Effector memory CD4-positive, alpha-beta T cell (primary cell): ENCODE measurements at places on chromosomes 2 and 18.

DNA sequence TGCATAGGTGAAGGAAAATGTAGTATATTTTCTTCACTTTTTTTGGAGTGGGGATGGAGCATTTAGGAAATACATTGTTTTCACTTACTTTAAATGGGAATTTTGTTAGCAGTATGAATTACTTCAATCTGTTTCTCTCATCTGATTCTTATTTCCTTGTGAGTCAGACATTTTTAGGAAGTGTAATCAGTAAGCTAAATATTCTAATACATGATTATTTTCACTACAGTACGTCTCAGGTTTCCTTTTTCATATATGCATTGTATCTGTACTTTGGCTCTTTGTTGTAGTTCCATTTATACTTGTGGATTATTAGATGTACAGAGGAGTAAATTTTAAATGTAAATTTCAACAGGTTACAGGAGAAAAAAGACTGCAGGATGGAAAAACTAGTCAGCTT is 27.9 kb downstream of the GPD2 start:
- no peak overlapping the region for H3K4me3 ChIP-seq
- H3K27ac ChIP-seq: no peak overlapping the region
- no peak for DNase-seq

DNA sequence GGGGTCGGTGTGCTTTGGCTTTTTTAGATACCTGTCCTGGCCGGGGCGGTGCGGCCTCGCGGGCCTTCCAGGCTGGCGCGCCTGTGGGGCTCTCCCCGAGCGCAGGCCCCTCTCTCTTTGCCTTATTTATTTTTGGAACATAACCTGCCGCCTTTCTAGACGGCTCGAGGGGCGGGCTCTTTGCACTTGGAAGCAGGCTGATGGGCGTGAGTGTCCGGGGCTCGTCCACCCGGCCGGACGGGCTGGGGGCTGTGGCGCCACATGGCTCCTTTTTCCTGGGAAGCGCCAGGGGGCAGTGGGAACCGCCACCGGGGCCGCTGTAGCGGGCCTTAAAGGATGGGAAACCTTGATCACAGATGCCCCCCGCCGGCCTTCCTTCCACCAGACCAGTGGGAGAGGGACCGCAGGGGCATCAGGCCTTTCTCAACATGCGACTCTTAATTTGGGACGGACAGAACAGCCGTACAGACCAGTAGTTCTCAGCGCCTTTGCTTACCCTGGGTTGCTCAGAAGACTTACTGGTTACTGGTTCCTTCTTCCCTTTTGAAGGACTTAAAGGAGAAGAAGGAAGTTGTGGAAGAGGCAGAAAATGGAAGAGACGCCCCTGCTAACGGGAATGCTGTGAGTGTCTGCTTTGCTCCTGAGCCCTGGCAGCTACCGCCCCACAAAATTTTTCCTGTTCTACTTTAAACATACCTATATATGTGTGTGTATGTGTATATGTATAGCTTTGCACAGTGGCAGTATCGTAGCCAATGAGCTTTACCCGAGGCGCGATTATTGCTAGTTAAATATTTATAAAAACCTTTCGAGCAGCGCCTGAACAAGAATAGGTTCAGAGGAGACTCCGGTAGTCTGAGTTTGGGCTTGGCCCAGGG is 2.7 kb downstream of the PTMA start:
- peak overlapping the region; percentile 77 for H3K27ac ChIP-seq
- peak overlapping the region; percentile 99 for H3K4me3 ChIP-seq
- H3K4me1 ChIP-seq: peaks cover 37% of the 10 kb centered on the region
- no peaks in the 10 kb centered on the region for H3K27me3 ChIP-seq
- no peak for DNase-seq

GRCh38 chr2:73383036-73383435 is 2.6 kb upstream of the ALMS1 start:
- no peak for DNase-seq
- H3K27me3 ChIP-seq: no peaks in the 10 kb centered on the region
- H3K27ac ChIP-seq: no peak overlapping the region
- peaks cover 12% of the 10 kb centered on the region for H3K4me1 ChIP-seq
- H3K36me3 ChIP-seq: no peaks in the 10 kb centered on the region
- H3K4me3 ChIP-seq: no peak overlapping the region

- H3K4me3 ChIP-seq: no peak overlapping the region
- H3K4me1 ChIP-seq: peaks cover 24% of the 10 kb centered on the region
- no peaks in the 10 kb centered on the region for H3K27me3 ChIP-seq
- H3K36me3 ChIP-seq: peaks cover 10% of the 10 kb centered on the region
- DNase-seq: peak; percentile 53
- H3K27ac ChIP-seq: peak overlapping the region; percentile 79
Measured at GRCh38 chr2:157404363-157404762, 39.5 kb downstream of the CYTIP start.

- no peaks in the 10 kb centered on the region for H3K36me3 ChIP-seq
- H3K27ac ChIP-seq: no peak overlapping the region
- no peak overlapping the region for H3K4me3 ChIP-seq
- DNase-seq: no peak
- no peaks in the 10 kb centered on the region for H3K27me3 ChIP-seq
Measured at GRCh38 chr2:192696857-192697256, 502.1 kb upstream of the TMEFF2 start.

DNA sequence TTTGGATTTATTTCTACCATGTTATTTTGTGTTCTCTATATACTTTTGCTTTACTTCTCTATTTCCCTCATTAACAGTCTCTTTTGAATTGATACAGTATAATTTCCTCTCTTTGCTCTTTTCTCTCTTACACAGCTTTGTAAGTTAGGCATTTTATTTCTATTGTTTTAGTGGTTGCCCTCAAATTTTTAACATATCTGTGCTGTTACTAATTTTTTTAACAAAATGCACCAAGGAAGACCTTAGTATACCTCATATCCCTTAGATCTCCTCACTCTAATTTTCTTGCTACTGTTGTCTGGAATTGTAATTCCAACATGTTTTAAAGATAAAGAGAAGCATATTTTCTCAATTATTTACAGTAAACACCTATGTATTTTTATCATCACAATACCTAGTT is 416.8 kb upstream of the SLC14A2 start:
- H3K4me3 ChIP-seq: no peak overlapping the region
- no peaks in the 10 kb centered on the region for H3K36me3 ChIP-seq
- no peaks in the 10 kb centered on the region for H3K27me3 ChIP-seq
- H3K27ac ChIP-seq: no peak overlapping the region

GRCh38 chr2:25473758-25474340 is 132.1 kb upstream of the DNMT3A start:
- no peaks in the 10 kb centered on the region for H3K36me3 ChIP-seq
- H3K4me3 ChIP-seq: no peak overlapping the region
- H3K27ac ChIP-seq: no peak overlapping the region
- H3K27me3 ChIP-seq: no peaks in the 10 kb centered on the region

- H3K4me1 ChIP-seq: no peaks in the 10 kb centered on the region
- no peak overlapping the region for H3K27ac ChIP-seq
- H3K4me3 ChIP-seq: no peak overlapping the region
- H3K27me3 ChIP-seq: no peaks in the 10 kb centered on the region
Measured at GRCh38 chr2:239644011-239644410, 243.2 kb upstream of the HDAC4 start.

GRCh38 chr18:36899289-36899688 is 70.4 kb downstream of the KIAA1328 start:
- no peak overlapping the region for H3K4me3 ChIP-seq
- DNase-seq: no peak
- H3K27me3 ChIP-seq: no peaks in the 10 kb centered on the region
- H3K36me3 ChIP-seq: no peaks in the 10 kb centered on the region
- H3K27ac ChIP-seq: no peak overlapping the region

- H3K27ac ChIP-seq: no peak overlapping the region
- no peaks in the 10 kb centered on the region for H3K36me3 ChIP-seq
- no peaks in the 10 kb centered on the region for H3K27me3 ChIP-seq
- H3K4me1 ChIP-seq: no peaks in the 10 kb centered on the region
- no peak for DNase-seq
Measured at GRCh38 chr2:41701231-41701630, 346.6 kb upstream of the PKDCC start.

DNA sequence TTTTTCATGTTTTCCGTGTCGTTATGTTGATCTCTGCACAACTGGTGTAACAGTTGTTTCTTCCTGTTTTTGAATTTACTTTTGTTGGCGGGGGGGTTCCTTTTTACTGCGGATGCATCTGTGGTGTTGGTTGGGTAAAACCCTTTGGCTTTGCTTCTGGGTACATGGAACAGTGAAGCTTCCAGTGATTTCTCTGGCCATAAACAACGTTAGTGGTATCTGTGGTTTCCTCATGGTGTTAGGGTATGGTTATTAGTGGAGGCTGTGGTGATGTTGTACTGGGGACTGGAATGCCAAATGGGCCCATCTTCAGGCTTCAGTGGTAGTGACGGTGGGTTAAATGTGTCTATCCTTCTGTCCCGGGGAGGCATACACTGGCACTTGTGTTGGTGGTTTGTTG is 285.4 kb upstream of the ZNF804A start:
- H3K36me3 ChIP-seq: no peaks in the 10 kb centered on the region
- no peaks in the 10 kb centered on the region for H3K4me1 ChIP-seq
- H3K27ac ChIP-seq: no peak overlapping the region
- H3K4me3 ChIP-seq: no peak overlapping the region
- no peak for DNase-seq
- H3K27me3 ChIP-seq: no peaks in the 10 kb centered on the region

GRCh38 chr2:71671203-71671854 is 218.0 kb downstream of the DYSF start:
- no peaks in the 10 kb centered on the region for H3K4me1 ChIP-seq
- no peak overlapping the region for H3K4me3 ChIP-seq
- no peak overlapping the region for H3K27ac ChIP-seq
- no peak for DNase-seq
- H3K36me3 ChIP-seq: no peaks in the 10 kb centered on the region

DNA sequence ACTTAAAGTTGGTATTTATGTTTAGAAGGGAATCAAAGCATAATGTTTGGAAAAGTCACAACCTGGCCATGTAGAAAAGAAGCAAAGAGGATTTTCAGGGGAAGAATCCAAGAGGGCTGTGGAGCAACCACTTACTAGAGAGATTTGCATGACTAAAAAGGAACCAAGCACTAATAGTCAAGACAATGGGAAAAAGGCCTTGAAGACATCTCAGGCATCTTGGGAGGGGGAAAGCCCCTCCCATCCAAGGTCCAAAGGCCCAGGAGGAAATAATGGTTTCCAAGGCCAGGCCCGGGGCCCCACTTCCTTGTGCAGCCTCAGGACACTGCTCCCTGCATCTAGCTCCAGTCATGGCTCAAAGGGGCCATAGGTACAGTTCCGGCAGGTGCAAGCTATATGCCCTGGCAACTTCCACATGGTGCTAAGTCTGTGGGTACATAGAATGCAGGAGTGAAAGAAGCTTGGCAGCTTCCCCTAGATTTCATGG is 128.1 kb downstream of the EIPR1 start:
- no peak overlapping the region for H3K27ac ChIP-seq
- no peaks in the 10 kb centered on the region for H3K4me1 ChIP-seq
- peaks cover 17% of the 10 kb centered on the region for H3K36me3 ChIP-seq
- H3K27me3 ChIP-seq: no peaks in the 10 kb centered on the region
- DNase-seq: no peak
- H3K4me3 ChIP-seq: no peak overlapping the region

DNA sequence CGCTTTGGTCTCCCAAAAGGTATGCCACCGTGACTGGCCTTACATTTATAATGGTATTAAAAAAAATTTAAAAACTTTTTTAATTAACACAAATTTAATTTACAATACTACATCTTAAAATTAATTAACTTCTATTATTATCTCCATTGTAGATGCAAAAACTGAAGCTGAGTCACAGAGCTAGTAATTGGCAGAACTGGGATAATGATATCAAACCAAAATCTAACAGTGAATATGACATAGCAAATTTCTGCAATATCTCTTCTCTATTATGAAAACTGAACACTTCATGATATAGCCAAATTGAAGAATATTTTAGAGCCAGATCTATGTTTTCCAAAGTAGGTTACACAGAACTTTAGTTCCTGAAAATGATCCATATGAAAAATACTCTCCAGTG is 66.4 kb upstream of the CHAC2 start:
- no peak overlapping the region for H3K27ac ChIP-seq
- peaks cover 8% of the 10 kb centered on the region for H3K36me3 ChIP-seq
- no peak overlapping the region for H3K4me3 ChIP-seq

DNA sequence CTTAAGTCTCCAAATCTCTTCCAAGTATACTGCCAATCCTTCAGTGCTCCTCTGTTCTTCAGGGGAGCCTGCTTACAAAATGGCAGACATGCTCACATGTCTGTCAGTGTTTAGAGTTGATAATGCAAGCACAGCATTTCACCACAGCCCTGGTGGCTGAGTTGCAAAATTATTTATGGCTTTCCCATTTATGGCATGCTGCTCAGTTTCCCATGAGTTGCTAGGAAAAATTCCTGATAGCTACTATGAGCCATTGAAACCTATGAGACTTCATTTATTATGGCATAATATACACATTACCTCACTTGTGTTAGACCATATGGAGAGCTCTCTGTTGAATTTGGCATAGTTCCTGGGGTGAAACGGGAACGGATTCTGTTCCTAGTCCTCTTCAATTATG is 448.7 kb upstream of the TCF4 start:
- no peaks in the 10 kb centered on the region for H3K27me3 ChIP-seq
- DNase-seq: no peak
- no peaks in the 10 kb centered on the region for H3K4me1 ChIP-seq
- H3K27ac ChIP-seq: no peak overlapping the region
- H3K4me3 ChIP-seq: no peak overlapping the region

DNA sequence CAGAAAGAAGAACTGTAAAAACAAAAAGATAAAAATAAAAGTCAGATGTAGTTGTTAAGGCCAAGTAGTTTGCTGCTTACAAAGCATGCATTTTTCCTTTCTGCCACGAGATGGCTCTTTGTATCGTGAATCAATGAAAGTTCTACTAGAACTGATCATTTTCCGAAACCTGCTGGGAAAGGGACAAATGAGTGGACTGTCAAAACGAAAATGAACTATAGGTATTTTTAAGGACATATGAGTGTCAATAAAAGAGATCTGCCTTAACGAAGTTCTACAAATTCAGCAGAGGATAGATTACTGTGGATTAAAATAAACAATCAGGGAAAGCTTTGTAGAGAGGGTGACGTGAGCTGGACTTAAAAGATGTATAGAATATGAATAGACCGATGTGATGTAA is 15.0 kb upstream of the ELOA2 start:
- H3K4me3 ChIP-seq: no peak overlapping the region
- H3K27me3 ChIP-seq: no peaks in the 10 kb centered on the region
- no peaks in the 10 kb centered on the region for H3K36me3 ChIP-seq

DNA sequence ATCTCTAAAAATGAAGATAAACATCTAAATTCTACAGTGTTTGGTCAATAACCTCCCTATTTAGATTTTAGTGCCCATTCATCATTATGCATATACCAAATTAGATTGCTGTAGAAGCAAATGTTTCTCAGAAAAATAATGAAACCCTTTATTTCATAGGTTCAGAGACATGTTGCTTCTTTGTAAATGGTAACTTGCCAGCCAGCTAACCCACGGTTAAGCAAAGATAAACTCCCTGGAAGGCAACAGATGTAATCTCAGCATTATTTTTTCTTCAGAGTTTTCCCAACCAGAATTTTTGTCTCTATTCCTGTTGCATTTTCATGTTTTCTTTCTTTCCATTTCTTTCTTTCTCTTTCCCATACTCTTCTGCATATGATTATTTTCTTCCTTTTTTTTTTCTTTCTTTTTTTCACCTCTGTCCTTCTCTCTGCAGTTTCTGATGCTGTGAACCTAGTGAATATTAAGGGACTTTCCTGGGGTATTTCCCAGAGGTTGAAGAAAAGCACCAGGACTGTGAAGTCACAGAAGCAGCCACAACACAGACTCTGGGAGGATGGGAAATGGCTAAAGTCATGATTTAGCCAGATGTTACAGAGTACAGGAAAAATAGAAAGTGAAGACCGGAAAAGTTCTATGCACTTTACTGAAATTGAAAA is 50.0 kb upstream of the DSG1 start:
- no peak overlapping the region for H3K4me3 ChIP-seq
- DNase-seq: no peak
- H3K27ac ChIP-seq: no peak overlapping the region
- no peaks in the 10 kb centered on the region for H3K4me1 ChIP-seq
